NCI-H1417 (cell line): ENCODE measurements at places on chromosomes 2 and 18.
A peak's percentile ranks its signal among the peaks of the same experiment; 100 is the strongest.

- DNase-seq, result no peak
Observed at GRCh38 chr2:186664385-186665043, 29.3 kb upstream of the FAM171B start.

- DNase-seq, result no peak
Observed at GRCh38 chr2:98157557-98157956, 70.6 kb downstream of the VWA3B start.

DNA sequence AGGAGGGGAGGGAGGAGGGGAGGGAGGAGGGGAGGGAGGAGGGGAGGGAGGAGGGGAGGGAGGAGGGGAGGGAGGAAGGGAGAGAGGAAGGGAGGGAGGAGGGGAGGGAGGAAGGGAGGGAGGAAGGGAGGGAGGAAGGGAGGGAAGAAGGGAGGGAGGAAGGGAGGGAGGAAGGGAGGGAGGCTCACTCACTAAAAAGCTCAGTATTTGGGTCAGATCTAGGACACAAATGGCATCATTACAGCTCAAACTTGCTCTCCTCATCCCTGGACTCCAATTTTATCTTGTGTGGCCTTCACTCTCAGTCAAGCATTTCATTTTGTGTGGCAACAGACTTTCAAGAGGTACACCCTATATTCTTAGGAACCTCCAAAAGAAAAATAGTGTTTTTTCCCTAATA lies 435.4 kb downstream of the IRS1 start:
- DNase-seq, result no peak

- DNase-seq, result no peak
Observed at GRCh38 chr2:227942021-227942420, 70.6 kb downstream of the DAW1 start.

DNA sequence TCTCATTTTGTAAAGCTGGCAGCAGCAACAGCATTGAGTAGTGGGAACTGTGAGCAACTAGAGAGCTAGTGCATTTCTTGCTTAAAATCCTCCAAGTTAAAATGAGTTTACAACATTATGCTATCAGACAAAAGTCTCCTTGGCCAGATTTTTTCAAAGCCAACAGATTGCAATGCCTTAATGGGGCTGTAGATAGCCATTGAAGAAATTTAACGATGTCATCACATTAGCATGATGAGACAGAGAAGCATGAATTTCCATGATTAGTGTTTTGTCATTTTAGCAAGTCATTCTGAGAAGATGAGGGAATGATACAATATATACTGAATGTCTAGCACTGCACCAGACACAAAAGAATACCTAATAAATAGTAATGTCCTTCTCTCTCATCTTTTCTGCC lies 307.5 kb upstream of the REG3G start:
- DNase-seq, result no peak

- no peak for DNase-seq
Observed at GRCh38 chr18:693466-694187, 18.8 kb downstream of the ENOSF1 start.

- no peak for DNase-seq
Observed at GRCh38 chr2:71756280-71756906, 303.0 kb downstream of the DYSF start.

DNA sequence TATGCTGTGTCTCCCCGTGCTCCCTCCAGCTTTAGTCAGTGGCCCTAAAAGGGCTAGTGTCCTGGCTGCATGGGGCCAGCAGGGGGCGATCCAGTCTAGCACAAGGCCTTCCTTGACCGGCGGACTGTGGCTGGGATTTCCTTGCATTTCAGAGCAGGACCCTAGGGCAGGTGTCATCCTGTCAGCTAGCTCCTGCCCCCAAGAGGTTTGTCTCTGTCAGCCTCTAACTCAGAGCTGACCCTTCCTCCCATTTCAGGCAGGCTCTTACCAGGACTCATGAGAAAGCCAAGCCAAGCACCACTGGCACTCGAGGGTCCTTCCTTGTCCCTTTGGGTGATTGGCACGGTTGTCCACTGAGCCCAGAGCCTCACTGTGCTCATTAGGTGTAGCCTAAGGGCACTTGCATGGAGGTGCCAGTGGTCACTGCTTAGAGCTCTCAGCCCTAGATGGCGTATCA lies 140.3 kb downstream of the RPIA start:
- DNase-seq, result no peak

GRCh38 chr2:69242651-69243051 lies 144.4 kb downstream of the GFPT1 start:
- DNase-seq, result no peak

DNA sequence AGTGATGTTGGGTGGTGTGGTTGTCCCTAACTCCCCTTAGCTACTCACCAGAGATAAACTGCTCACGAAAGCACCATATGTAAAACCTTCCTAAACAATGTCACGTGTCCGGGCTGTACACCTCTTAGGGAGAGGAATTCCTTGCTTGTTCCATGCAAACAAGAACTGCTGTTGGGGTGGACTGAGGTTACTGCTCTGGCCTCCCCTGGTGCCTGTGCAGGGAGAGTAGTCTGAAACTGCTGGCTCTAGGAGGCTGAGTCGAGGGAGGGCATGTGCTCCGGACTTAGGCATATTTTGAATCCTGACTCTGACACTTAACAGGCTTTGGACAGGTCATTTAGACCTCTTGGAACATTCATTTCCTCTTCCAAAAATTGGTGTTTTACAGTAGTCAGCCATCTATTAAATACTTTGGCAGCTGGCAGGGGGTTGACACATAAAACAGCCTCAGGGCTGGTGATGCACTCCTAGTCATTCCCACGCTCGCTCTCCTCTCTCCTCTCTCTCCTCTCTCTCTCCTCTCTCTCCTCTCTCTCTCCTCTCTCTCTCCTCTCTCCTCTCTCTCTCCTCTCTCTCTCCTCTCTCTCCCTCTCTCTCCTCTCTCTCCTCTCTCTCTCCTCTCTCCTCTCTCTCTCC lies 10.6 kb downstream of the THNSL2 start:
- no peak for DNase-seq

- DNase-seq, result no peak
Observed at GRCh38 chr2:71713581-71714580, 260.5 kb downstream of the DYSF start.

GRCh38 chr2:234725528-234726264 lies 226.1 kb upstream of the SH3BP4 start:
- DNase-seq, result no peak

GRCh38 chr2:824954-825353 lies 125.7 kb upstream of the SNTG2 start:
- DNase-seq, result no peak

DNA sequence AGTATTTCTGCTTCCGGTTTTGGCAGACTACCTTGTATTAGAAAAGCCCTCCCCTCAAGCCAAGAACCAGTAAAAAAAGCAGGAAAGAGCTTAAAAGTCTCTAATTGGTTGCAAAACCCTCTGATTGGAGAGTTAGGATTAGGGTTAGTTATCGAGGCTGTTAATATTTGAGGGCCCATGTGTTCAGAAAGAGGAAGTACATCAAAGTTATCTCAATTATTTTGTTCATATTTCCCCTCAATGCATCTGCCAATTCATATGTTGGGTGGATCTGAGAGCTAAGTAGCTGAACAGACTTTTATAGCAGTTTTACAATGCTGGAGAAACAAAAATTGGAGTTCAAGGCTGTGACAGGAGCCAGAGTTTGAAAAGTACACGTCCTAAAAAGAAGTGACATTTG lies 43.1 kb upstream of the KLHL14 start:
- no peak for DNase-seq

GRCh38 chr2:215832791-215833190 lies 180.6 kb downstream of the MREG start:
- DNase-seq, result no peak

- DNase-seq, result peak; percentile 48
Observed at GRCh38 chr2:24382363-24383073, 22.2 kb upstream of the ITSN2 start.

DNA sequence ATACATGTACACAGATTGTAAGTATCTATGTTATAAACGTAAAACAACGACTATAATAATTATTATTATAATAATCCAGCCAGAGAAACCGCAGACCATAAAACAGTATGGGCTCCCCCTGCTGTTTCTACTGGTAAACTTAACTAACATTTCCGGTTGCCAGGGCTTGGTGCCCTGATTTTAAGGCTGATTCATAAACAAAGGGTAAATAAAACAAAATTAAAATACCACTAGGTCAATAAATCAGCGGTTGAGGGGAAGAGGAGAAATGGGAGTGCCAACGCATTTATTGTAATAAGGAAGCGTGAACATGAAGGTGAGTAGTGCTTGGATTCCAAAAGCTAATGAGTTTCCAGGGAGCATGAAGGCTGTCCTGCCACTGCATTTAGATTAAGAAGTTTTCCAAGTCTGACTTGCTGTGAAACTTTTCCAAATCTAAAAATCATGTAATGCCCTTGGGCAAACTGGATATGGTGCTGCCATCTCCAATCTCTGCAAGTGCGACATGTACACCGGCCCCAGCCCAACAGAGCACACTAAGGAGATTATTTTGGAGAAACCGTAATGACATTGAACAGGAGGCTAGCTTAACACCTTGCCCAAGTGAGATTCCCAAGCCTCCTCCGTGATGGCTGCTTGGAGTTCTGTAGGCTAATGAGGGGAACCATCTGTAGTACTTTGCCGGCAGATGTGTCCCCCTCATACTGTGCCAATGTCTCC lies 50.7 kb upstream of the HNRNPA3 start:
- no peak for DNase-seq
